ENCODE measurements at places on chromosomes 16 and 17.

DNA sequence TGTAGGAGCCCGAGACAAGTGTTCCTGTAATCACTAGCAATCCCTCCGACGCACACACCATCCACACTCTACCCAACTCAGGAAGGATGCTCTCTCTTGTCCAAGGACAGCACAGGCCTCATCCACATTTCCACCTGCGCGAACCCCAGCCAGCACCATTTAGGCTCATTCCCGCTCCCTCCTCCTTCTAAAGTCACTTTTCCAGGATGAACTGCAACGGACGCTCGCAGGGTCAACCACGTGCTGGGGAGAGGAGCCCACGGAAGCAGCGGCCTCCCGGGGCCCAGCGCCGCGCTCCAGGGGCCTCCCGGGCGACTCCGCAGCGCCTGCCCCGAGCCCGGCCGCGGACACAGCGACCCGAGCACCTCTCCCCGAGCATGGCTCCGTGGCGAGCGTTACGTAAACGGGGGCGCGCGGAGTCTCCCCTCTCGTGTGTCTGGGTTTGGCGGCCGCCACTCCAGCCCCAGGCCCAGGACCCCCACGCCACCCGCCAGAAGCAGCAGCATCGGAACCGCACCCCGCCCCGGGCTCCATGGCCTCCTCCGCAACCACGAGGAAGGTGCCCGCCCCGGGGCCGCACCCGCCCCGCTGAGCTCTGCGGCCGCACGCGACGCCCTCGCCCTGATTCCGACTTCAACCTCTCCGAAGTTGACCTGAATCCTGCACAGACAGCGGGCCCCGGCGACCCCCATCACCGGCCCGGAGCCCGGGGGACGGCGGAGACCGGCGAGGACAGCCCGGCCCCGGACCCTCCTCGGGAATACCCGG, 668 bp downstream of the USP36 start:
- DNase-seq: no peak

GRCh38 chr16:10743227-10743609, 424 bp upstream of the NUBP1 start:
- no peak for DNase-seq

- DNase-seq: no peak
Measured at GRCh38 chr17:82888583-82889495, 49.0 kb upstream of the ZNF750 start.

DNA sequence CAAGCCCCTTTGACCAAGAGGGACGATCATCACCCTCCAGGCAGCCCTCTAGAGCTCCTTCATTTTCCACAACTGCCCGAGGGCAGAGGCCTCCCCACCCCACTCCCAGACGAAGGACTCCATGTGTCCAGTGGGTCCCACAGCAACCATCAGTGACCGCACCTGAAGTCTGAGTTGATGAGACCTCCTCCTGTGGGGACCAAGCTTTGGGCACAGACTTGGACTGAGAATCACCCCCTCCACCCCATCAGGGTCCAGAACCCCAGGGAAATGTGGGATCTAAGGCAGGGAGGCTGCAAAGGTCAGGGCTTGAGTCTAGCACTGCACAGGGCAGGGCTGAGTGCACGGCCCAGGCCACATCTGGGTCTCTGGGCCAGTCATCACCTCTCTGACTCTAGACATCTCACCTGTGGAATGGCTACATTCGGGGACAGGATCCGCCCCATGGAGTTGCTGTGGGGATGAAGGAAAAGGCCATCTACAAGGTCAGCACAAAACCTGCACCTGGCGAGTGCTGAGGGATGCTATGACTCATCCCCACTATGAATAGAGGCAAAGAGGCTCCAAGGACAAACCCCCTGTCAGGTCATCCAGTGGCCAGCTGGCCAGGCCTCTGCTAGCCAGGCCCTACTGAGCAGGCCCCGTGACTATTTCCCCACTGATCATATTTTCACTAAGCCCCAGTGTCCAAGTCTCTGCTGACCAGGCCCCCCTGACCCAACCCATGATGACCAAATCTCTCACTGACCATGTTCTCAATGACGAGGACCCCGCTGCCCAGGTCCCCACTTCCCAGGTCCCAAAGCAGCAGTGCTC, 38.4 kb downstream of the TNFRSF13B start:
- no peak for DNase-seq

GRCh38 chr16:68548947-68549346, 9.9 kb downstream of the ZFP90 start:
- DNase-seq: no peak

DNA sequence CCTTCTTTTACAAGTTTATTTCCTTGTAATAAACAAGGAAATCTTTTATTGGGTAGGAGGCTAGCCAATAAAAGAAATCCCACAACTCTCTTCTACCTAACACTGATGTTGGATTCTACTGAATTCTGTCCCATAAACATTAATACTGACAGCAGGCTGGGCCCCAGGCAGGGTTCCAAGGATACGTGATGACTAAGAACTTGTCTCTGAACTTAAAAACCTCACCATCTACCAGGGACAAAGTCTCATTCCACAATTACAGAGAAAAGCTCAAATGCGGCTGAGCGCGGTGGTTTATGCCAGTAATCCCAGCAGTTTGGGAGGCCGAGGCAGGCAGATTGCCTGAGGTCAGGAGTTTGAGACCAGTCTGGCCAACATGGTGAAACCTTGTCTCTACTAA, 64.9 kb downstream of the ARHGAP17 start:
- DNase-seq: peak; percentile 10

DNA sequence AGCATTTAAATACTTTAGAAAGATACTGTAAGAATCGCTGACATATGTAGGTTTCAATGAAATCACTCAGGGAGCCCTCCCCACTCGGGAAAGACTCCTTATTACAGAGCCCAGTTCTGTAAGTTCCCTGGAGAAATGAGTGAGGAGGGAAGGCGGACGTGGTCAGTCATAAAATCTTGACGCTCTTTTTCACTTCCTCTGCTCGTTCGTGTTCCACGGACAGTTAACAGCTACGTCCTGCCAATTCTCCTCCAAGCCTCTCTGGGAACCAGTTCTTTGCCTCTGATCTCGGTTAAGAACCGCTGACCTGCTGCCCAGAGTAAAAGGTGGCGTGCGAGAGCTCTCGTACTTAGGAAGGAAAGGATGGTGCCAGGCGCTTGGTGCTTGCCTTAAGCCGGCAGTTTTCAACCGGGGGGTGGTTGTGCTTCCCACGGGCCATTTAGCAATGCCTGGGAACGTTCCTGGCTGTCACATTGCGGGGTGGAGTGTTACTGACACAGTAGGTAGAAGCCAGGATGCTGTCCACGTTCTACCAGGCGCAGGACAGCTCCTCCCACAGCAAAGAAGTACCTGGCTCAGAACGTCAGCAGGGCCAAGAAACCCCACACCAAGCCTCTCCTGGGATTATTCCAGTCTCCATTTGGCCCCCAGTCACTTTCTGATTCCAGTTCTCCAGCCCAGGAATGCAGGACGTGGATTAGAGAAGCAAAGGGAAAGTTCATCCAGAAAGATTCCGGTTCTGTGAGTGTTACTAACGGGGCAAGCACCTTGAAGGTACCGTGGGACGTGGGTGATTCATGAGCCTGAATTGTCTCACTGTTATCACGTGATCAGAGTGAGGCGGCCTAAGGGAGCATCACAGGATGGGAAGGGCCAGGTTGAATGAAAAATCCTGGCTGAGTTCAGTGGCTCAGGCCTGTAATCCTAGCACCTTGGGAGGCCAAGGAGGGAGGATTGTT, 87.7 kb downstream of the MRM3 start:
- DNase-seq: no peak

GRCh38 chr17:35972945-35973332, 8.4 kb downstream of the CCL16 start:
- no peak for DNase-seq

DNA sequence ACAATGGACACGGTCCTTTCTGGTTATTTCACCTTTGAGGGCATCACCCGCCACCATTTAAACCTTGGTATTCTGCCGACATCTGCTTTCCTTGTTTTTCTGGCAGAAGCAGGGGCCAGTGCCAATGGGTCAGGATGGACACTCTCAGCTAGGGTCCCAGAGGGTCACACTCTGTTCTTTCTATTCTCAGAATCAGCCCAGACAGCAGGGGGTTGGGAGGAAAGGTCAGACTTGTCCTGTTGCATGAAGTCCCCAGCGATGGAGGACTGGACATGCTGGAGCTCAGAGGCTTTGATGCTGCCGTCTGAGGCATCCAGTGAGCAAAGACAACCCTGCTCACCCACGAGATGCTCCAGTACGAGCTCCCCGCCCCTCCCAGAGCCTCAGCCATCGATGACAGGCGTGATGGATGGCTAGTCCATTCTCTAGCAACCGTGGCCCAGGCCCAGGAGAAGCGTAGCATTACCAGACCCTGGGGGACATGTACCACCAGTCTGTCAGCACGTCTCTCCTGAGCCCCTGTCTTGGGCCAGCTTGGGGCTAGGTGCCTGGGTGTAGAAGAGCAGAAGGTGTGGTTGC, 62.0 kb downstream of the FOXL1 start:
- no peak for DNase-seq

DNA sequence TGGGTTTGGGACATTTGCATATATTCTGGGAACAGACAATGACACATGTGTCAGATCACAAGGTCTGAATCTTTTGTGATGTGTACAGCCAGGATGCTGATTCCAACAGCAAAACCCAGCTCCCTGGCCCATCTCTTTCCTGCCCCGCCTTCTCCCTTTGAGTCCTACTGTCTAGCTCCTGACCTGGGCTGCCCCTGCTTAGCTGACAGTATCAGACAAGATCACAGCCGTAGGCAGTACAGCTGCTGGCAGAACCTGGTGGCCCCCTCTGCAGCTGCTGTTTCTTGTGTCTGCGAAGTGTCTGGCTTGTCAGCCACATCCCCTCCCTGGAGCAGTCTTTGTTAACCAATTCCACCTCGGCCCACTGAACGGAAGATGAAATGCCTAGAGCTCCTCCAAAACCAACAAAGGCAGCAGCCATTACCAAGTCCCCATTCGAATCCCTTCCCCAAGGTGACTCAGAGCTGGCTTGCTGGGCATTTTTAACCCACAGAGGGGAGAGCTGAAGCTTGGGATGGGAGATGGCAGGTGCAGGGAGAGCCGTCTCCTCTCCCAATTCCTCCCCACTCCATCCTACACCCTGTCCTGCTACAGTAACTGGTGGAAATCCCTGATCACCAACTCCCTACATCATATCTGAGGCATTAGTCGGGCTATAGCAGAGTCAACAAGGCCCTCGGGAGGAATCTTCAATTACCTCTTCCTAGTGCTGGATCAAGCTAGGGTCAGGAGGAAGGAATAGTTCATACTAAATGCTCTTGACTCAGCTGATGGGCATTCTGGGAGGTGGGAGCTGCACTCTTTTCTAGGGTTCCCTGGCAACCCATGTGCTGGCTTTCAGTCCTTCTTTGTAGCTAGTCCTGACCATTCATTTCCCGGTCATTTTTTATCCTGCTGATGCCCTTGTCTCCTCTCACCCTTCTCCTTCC, 5.8 kb downstream of the PIPOX start:
- DNase-seq: no peak

GRCh38 chr16:47018223-47018891, 44.9 kb upstream of the DNAJA2 start:
- no peak for DNase-seq

- no peak for DNase-seq
Measured at GRCh38 chr17:17164156-17164555, 42.0 kb downstream of the PLD6 start.

GRCh38 chr16:1108299-1109252, 12.5 kb upstream of the C1QTNF8 start:
- DNase-seq: peak; percentile 3

DNA sequence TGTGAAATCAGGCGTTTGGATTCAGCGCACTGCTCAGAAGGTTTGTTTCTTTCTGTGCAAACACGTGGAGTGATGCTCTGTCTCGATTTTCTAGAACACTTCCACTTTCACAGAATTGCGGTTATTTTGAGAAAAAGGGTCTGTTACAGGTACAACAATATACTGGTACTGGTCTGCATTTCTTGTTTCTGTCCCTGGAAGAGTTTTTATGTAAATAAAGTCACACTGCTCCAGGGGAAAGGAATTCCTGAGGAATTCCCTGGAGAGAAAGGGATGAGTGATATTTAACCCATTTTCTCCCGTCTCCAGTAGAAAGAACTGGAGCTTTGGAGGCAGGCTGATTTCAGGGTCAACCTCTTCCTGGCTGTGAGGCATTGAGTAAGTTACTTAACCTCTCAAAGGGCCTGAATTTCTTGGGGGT, 16.2 kb upstream of the RMI2 start:
- no peak for DNase-seq

GRCh38 chr17:37047631-37048104, 98.9 kb downstream of the AATF start:
- DNase-seq: peak; percentile 52

DNA sequence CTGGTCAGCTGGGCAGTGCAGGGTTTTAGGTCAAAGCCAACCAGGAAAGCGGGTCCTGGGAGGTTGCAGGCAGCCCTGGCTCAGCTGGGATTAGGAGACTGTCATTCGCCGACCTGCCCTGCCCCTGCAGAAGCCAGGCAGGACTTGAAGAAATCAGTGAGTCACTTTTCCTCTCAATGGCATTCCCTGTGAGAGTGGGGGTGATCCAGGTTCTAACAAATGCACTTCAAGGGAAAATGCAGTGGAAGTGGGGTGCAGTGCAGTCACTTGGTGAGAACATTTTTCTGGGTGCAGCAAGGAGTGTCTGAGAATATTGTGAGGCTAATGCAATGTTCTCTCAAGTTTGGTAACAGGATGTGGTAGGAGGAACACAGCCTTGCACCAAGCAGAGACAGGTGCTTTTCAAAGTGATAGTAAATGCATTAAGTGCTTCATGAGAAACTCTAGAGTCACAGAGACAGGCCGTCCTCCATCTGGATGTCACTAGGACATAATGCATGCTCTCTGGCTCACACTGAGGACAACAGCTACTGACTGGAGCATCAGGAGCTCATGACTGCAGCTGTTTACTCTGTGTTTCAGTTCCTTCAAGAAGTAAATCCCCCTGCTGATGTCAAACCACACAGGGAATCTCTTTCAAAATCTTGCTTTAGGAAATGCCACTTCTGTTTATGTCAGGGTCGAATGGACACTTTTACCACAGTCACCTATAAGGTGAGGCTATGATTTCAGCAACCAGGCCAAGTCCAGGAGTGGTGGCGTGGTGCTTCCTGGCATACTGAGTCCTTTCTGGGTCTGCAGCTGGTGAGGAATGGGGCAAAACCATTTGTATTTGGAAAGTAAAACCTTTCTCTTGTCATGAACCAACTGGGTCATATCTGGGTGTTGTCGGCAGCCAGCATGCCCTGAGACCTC, 16.7 kb downstream of the CDK5R1 start:
- no peak for DNase-seq

GRCh38 chr17:68290268-68290954, 516 bp downstream of the SLC16A6 start:
- DNase-seq: no peak

- DNase-seq: peak; percentile 10
Measured at GRCh38 chr17:72465191-72466024, 344.6 kb downstream of the SOX9 start.

DNA sequence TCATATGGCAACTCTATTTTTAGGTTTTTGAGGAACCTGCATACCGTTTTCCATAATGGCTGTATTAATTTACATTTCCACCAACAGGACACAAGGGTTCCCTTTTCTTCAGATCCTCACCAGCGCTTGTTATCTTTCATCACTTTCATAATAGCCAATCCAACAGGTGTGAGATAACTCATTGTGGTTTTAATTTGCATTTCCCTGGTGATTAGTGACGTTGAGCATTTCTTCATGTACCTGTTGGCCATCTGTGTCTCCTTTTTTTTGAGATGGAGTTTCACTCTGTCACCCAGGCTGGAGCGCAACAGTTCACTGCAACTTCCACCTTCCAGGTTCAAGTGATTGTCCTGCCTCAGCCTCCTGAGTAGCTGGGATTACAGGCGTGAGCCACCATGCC, 36.2 kb upstream of the ABCC3 start:
- no peak for DNase-seq

All from AG09319 (cell line).